HFFc6 (cell line): ENCODE measurements at places on chromosomes 4 and X.

DNA sequence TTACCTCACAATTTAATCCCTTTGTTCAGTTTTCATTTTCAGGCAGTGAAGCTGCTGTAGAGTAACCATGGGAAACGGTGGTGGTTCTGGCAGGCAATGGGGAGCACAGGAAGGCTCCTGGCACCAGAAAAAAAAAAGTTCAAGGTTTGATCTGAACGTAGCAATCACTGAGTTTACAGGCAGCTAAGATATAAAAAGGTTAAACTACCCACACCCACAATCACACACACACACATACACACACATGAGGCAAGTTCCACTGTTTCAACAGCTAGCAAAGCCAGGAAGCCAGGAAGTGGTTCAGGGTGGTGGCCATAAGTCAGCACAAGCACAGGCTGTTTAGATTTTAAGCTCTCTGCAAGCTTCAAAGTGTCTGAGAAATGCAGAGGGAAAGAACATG lies at the start of gene SULT1B1:
Gene SULT1B1 (minus strand): TSS at position 166 of the 400 bp plus-strand sequence. CDS start 5,403 bp downstream, outside the sequence.
- DNase-seq, result no peak

DNA sequence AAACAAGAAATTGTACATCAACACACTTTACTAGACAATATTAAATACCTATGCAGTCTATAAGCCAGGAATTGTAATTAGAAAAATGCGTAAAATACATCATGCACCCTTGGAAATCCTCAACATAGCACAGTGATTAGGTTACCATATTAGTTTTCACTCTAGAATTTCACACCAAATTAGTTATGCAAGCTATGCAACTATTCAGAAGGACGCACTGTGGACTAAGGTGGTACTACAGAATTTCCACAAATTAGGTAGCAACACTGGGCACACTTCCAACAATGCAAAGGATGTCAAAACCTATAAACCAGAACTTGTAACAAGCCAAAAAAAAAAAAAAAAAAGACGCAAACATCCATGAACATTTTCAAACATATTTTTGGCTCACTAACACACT lies 71.1 kb upstream of the ZCCHC13 start:
- DNase-seq, result peak; percentile 33

DNA sequence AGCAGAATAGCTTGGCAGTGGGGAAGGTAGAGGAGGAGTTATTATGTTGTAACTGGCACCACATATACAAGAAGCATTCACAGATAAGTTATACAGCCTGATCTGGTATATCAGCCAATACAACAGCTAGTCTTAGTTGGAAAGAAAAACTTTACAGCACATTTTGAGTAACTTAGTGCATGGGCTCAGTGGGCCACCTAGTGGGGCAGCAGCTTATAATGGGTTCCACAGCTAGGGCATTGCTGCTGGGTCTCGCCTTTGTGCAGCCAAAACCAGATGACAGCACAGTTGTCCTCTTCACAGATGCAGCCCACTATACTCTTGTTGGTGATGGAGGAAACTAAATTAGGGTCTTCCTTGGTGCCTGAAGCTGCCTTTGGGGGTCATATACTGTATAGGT lies 448.1 kb upstream of the RASGEF1B start:
- DNase-seq, result no peak

- DNase-seq, result no peak
Measured at GRCh38 chr4:140046016-140046415, 108.0 kb downstream of the MAML3 start.

- DNase-seq, result no peak
Measured at GRCh38 chr4:11505221-11505971, 76.7 kb upstream of the HS3ST1 start.

- DNase-seq, result no peak
Measured at GRCh38 chr4:673349-674091, 556 bp downstream of the ATP5ME start.

GRCh38 chr4:152503653-152504290 lies 32.1 kb downstream of the FBXW7 start:
- DNase-seq, result no peak

DNA sequence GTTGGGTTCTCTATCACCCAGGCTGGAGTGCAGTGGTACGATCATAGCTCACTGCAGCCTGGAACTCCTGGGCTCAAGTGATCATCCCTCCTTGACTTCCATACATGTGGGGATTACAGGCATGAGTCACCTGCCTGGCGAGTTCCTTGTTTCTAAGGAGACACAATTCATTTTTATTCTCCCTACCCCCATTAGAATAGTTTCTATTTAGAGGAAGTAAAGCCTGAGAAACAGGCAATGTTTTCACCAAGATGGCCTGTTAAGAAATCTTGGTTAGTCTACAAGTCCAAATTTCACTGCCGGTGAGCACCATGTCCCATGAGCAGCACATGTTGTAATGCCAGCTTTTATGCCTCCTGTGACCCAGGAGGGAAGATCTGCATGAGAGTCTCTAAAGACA lies 5.7 kb downstream of the CYBB start:
- no peak for DNase-seq

- DNase-seq, result no peak
Measured at GRCh38 chr4:123503698-123504363, 107.2 kb downstream of the SPRY1 start.

GRCh38 chr4:159159611-159160010 lies 56.7 kb downstream of the RAPGEF2 start:
- DNase-seq, result no peak

- DNase-seq, result peak; percentile 67
Measured at GRCh38 chr4:17494258-17495190, 17.4 kb downstream of the QDPR start.

- DNase-seq, result peak; percentile 12
Measured at GRCh38 chrX:75303795-75304194, 29.9 kb downstream of the UPRT start.

DNA sequence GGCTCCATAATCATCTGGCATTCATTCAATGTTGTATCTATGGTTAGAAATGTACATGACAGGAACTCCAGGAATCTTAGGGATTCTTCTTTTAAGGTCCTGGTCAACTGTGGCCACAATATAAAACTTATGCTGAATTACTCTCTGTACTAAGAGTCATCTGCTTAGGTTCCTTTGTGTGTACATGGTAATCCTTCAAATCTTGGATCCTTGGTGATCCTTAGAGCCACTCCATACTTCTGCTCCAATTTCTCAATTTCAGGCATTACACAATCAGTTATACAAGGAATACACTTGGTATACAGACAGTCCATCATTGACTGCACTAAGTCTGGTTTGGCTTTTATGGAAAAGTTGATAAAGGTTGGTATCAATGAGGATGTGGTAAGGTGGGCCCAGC lies 5.8 kb downstream of the SRD5A3 start:
- no peak for DNase-seq

GRCh38 chr4:34619531-34620162 lies 1624.7 kb downstream of the ARAP2 start:
- no peak for DNase-seq

GRCh38 chrX:2576793-2577192 lies 76.0 kb upstream of the DHRSX start:
- DNase-seq, result peak; percentile 18

DNA sequence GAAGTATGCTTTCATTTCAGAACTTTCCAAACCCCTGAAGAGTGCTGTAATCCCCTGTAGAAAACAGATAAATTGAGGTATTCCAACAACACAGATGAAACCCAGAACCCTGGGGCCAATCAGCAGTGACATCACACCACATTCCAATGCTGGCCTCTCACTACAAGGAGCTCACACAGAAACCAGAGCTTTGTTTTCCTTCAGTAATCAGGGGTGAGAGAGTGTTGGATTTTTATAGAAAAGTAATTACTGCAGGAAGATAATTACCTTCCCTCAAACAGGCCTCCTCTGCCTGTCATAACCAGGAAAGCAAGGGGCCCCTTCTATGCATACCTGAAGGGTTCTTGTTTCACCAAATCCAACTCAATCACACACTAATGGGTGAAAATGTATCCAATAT lies 246.2 kb downstream of the SCFD2 start:
- peak; percentile 73 for DNase-seq

- peak; percentile 11 for DNase-seq
Measured at GRCh38 chrX:19535476-19535875, 20.2 kb upstream of the MAP3K15 start.

DNA sequence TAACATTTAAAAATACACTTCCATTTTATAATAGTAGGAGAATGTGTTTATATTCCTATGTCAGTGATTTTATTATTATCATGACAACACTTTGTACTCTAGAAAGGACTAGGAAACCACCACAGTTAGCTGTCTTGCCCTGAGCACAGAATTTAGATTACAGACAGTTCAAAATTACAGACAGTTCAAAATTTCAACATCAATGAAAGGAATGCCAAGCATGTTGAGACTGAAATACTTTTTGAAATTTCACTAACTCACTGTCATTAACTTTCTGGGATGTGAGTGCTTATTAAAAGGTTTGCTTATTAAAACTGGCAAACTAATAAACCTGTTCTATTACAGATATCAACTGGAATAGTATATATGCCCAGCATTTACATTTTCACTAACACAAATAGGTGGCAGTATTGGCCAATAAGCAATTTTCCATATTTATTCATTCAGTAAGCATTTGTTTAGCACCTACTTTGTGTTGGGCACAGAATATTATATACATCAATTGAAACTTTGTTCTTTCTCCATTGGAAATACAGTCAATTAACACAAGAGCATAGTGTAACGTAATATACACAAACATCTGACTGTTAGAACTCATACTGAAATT lies 179.4 kb downstream of the FBXW7 start:
- DNase-seq, result peak; percentile 13

- no peak for DNase-seq
Measured at GRCh38 chrX:31506360-31506759, 434.5 kb upstream of the FTHL17 start.

- DNase-seq, result no peak
Measured at GRCh38 chr4:119523399-119523798, 105.2 kb downstream of the PDE5A start.

DNA sequence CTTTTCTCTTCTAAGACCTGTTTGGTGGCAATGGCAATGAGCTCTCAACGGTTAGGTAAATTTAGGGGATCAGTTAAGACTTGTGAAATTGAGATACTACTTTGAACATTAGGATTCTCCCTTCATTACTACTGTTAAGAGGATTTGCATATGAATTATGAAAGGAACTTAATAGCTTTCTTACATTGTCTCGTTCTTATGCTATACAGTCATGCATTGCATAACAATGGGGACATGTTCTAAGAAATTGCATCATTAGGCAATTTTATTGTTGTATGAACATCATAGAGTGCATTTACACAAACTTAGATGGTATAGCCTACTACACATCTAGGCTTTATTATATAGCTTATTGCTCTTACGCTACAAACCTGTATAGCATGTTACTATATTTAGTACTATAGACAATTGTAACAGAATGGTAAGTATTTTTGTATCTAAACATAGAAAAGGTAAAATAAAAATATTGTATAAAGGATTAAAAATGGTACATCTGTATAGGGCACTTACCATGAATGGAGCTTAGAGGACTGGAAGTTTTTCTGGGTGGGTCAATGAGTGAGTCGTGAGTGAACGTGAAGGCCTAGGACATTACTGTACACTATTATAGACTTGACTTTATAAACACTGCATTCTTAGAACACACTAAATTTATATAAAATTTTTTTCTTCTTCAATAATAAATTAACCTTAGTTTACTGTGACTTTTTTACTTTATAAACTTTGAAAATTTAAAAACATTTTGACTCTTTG lies 62.5 kb downstream of the PAQR3 start:
- DNase-seq, result peak; percentile 21

DNA sequence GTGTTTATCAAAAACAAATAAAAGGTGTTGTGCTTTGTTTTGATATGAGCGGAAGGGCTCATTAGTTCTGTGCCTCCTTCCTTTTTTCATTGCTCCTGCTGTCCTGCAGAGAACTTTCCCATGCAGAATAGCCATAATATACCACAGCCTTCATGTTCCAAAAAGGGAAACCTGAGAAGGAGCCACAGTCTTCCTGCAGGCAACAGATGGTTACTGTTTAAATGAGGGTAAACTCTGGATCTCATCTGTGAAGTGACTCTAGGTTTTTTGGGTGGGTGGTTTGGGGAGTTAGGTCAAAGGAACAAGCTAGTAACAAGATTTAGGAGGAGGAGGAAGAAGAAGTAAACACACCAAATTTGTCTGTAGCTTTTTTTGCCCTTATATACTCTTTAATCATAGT lies 131.8 kb downstream of the BMPR1B start:
- no peak for DNase-seq

GRCh38 chrX:138037548-138037947 lies 471.6 kb downstream of the ZIC3 start:
- no peak for DNase-seq

GRCh38 chrX:23662853-23663252 lies 4.4 kb upstream of the PRDX4 start:
- peak; percentile 65 for DNase-seq

DNA sequence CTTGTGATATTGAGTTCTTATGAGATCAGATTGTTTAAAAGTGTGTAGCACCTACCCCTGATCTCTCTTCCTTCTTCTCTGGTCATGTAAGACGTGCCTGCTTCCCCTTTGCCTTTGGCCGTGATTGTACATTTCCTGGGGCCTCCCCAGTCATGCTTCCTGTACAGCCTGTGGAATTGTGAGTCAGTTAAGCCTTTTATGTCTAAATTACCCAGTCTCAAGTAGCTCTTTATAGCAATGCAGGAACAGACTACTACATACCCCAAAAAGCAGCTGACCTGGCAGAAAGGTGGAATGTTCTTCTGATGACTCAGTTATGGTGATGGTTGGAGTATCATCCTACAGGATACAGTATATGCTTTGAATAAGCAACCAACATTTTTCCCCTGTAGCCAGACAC lies 11.4 kb upstream of the MCUB start:
- peak; percentile 87 for DNase-seq

GRCh38 chr4:48420144-48420543 lies 63.0 kb upstream of the SLC10A4 start:
- no peak for DNase-seq

DNA sequence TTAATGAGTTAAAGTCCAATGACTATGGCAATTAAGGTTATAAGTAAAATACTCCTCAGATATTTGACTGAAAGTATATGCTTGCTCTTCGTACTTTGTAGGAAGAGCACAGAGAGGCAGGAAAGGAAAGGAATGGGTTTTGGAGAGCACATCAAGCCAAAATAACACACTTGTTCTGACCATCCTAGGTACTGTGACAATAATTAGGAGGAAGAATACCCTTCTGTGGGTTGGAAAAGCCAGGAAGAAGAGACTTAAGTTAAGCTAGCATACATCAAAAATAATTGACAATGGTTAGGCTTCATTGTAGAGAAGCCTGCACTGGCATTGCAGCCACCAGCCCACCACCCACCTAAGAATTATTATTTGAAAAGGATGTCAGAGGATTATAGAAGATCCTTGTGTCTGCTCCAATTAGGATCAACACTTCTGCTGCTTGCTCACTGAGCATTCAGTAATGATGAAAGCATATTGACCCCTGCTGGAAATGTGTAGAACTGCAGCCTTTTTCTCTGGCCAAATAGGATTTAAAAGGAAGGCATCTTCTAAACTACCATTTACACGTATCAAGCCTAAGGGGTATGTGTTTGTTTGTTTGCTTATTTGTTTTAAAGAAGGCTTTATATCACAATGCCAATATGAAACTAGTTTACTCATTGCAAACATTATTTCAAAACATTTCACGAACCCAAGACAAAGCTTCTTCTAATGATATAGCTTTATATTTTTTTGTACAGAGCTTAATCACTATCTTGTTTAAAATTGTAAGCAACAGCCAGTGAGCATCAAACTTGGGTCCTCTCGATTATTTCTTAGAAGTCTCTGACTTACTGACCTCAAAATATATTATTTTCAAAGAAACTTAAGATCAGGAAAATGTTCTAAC lies 286.2 kb upstream of the TET2 start:
- peak; percentile 64 for DNase-seq
